ENCODE measurements at places on chromosomes 1 and 21.
A peak's percentile ranks its signal among the peaks of the same experiment; 100 is the strongest.

GRCh38 chr1:37497832-37498231 is 16.7 kb downstream of the MEAF6 start:
- peak; percentile 80 for DNase-seq

DNA sequence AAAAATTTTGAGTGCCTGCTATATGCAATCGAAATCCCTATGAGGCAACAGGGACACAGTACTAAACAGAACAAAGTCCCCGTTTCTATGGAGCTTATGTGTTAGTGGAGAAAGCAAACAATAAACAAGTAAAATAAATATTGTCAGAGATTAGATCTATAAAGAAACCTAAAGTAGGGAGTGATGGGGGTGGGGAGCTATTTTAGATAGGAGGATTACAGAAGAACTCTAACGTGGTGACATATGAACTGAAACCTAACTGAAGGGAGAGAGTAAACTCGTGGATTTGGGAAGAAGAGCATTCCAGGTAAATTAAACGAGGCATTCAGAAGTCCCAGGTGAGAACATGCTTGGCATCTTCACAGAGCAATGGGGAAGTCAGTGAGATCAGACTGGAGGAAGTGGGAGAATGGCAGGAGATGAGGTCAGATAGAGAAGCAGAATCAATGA is 154.5 kb downstream of the DENND1B start:
- DNase-seq = no peak

GRCh38 chr1:63779338-63780211 is 5.8 kb downstream of the ROR1 start:
- DNase-seq = no peak

- no peak for DNase-seq
These were observed 63.3 kb downstream of the ASH1L start for GRCh38 chr1:155499263-155499662.

GRCh38 chr1:100461222-100461621 is 76.7 kb upstream of the GPR88 start:
- no peak for DNase-seq
